A549 treated with Hydrocortisone at 1 μM for 4 hours (cell line): ENCODE measurements at places on chromosomes 7 and 10. TPM values are rescaled to one million over a fixed set of nuclear protein-coding genes. Genes with fewer than 3 reads are reported as not detected.

Gene KEL
- total RNA-seq = 0.33 TPM in 1 of 5 replicates, not detected in the others

Gene CCNY
- 45.6 to 64.8 TPM (median 52.8 TPM) in 5 replicates for total RNA-seq

Gene COBL
- 4.0 to 4.8 TPM (median 4.4 TPM) in 5 replicates for total RNA-seq

Gene GRK5
- 8.5 to 11.3 TPM (median 9.4 TPM) in 5 replicates for total RNA-seq

Gene C7orf57
- total RNA-seq = 0.12 to 0.31 TPM (median 0.26 TPM) in 5 replicates

Gene RPEL1
- total RNA-seq = 0.06 TPM in 1 of 5 replicates, not detected in the others

Gene FANK1
- total RNA-seq = 2.3 to 2.8 TPM (median 2.4 TPM) in 5 replicates

Gene INMT
- total RNA-seq = not detected in 5 replicates

Gene ENTPD1
- 0.03 to 0.37 TPM in 2 of 5 replicates, not detected in the others for total RNA-seq

Gene RET
- 0.36 to 1.0 TPM (median 0.73 TPM) in 5 replicates for total RNA-seq

Gene CUL2
- total RNA-seq = 21.1 to 27.7 TPM (median 23.6 TPM) in 5 replicates

Gene GDF2
- total RNA-seq = not detected in 5 replicates

Gene CYP2C8
- total RNA-seq = not detected in 5 replicates

Gene GJD4
- not detected in 5 replicates for total RNA-seq

Gene LBX1
- not detected in 5 replicates for total RNA-seq

Gene NCAPG2
- 32.6 to 45.4 TPM (median 39.3 TPM) in 5 replicates for total RNA-seq

Gene IDI2
- total RNA-seq = 0.06 TPM in 1 of 5 replicates, not detected in the others

Gene BEND7
- 6.3 to 10.6 TPM (median 9.6 TPM) in 5 replicates for total RNA-seq

Gene LIPK
- total RNA-seq = not detected in 5 replicates

Gene MTERF1
- 11.4 to 14.6 TPM (median 11.5 TPM) in 5 replicates for total RNA-seq

Gene IGFBP1
- total RNA-seq = 48.1 to 74.5 TPM (median 60.9 TPM) in 5 replicates

Gene TCAF2
- 0.89 to 1.7 TPM (median 1.2 TPM) in 5 replicates for total RNA-seq
